Astrocyte (in vitro differentiated cells and primary cell): ENCODE measurements at places on chromosomes 6 and 20.

GRCh38 chr6:70672549-70672948 is 4.9 kb downstream of the SMAP1 start:
- no peak for DNase-seq

GRCh38 chr6:87407561-87407900 is 241 bp upstream of the CFAP206 start:
- DNase-seq: peak; percentile 18

DNA sequence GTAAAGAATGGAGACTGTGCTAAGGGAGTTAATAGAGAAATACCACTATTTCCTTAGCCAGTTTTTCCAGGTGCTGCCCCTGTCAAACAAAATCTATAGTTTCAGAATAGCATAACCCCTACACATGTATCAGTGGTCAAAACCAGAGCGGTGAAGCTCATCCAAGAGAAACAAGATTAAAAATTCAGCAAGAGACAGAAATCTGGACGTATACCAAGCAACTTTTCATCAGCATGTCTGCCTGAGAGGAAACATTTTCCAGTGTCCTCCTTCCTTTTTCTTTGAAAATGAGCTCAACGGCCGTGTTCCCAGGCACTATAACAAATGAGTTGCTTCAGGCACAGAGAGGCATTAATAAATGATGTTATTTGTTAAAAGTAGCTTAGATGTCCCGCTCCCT is 416.5 kb downstream of the BCKDHB start:
- DNase-seq: peak; percentile 84

GRCh38 chr6:106318851-106319250 is 6.7 kb downstream of the ATG5 start:
- DNase-seq: no peak

DNA sequence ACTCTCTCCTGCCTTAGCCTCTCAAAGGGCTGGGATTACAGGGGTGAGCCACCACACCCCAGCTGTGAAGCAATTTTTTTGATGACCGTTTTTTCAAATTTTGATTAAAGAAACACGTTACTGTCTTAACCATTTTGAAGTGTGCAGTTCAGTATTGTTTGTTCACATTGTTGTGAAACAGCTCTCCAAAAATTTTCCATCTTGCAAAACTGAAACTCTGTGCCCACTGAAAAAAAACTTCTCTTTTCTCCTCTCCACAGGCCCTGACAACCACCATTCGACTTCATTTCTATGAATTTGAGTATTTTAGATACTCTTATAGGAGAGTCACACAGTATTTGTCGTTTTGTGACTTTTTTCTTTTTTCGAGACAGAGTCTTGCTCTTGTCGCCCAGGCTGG is 53.9 kb downstream of the ECT2L start:
- no peak for DNase-seq

DNA sequence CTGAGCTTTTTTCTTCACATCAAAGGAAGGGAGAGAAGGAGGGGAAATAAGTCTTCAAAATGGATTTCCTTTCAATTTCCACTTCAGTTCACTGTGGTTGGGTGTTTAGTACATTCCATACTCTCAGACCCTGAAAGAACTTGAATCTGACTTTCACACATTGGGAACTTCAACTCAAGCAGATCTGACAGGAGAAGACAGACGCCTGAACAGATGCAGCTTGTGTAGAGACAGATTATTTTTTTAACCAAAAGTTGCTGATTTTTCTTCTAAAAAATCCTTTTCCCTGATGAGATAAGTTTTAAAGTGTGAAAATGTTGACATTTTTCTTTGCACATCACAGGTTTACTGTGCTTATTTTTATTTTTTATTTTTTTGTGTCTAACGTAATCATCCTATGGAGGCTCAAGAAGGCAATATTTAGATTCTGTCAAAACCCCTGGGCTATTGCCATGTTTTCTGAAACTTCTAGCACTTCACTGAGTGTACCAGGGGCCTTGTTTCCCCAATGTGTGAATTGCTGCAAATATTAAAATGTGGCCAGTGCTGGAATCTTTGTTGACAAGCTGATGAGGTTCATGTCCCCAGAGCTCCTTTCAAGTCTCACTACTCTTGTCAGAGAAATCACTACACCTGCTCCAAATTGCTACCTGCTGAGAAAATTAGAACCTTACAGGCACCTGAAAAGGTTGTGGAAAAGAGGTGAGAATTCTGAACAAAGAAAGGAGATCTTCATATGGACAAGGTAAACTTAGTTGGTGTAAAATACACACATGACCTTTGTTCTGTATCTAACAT is 214.8 kb upstream of the BTBD3 start:
- DNase-seq: no peak

DNA sequence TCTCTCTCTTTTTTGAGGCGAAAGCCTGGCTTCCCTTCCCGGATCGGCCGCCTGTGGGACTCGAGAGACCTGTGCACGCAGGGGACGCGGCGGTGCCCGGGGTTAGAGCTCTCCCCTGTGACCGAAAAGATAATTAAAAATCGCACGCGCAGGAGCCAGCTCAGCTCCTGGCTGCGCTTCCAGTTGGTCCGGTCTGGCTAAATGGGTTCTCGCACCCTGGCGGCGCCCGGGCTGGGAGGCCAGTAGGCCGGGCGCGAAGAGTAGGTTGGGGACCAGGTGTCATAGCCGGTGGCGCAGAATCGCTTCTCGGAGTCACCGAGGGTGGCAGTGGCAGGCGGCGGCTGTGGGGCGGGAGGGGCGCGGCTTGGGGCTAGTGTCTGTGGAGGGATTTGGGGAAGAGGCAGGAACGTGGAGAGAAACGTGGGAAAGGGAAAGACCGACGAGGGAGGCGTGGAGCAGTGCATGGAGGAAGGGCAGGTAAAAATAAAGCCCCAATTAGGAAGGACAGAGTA is 41.9 kb upstream of the SUPT3H start:
- peak; percentile 43 for DNase-seq

- DNase-seq: no peak
Observed at GRCh38 chr6:152426276-152426675, 210.9 kb downstream of the SYNE1 start.

DNA sequence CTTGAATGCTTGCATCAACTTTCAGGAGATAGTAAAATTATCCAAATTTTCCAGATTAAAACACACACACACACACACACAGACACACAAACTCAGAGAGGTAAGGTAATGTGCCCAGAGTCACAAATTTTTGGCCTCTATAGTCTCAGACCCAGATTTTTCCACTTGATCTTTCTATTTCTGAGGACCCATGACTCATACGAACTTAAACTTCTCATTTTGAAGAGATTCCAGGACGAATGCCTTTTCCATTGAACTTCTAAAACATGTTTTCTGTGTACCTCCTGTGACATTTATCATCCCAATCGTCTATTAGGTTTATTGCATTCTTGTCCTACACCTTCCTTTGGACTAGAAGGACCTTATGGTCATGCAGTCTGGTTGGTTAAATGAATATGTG is 172.9 kb upstream of the COL21A1 start:
- peak; percentile 36 for DNase-seq

- no peak for DNase-seq
Observed at GRCh38 chr20:57809661-57810172, 99.9 kb upstream of the PMEPA1 start.

DNA sequence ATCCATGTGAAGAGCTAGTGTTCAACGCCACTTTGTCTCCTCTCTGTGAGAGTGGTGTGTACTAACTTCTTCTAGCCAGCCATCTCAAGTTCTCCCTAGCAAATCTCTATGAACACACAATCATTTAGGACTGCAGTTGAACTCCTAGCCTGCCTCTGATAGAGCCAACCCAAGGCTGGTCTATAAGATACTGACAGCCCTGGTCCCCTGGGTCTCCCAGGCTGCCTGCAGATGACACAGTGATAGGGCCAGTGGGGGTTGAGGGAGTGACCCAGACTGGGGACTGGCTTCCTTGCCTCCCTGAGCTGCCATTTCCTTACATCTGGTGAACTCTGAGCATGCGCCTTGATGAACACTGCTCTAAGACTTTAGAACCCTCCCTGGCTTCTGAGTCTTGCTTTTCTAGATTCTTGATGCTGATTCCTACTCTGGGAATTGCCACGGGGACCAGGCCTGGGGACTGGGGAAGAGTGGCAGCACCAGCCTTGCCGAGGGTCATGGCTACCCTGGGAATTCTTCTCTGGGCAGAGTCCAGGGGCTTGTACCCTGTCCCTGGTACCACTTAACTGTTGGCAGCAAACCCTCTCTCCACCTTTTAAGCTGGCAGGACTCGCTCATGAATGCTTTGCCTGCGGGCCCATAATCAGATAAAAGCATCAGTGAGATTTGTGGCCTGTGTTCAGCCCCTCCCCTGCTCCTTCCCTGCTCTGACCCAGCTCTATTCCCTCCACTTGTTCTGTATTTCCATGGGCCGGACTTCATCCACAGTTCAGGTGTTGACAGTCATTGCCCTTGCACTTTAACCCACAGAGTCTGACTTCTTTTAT is 130.8 kb upstream of the CHD6 start:
- DNase-seq: no peak

DNA sequence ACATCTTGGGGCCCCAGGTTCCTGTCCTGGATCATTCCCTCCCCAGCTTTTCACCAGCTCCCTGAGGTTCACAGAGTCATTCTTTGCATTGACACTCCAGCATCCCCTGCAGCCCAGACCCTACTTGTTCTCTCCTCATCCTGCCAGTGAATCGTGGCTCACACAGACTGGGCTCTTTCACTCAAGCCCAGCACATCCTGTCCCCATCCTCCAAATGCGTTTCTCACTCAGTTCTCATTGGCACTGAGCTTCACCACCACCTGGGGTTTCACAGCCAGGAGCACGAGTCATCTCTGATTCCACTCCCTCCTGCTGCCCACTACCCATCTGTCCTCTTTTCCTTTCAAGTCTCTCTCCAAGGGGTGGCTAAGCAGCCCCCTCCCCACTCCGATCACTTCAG is 85.4 kb upstream of the NNAT start:
- DNase-seq: no peak

- DNase-seq: peak; percentile 73
Observed at GRCh38 chr6:139323511-139324300, 31.9 kb upstream of the TXLNB start.

DNA sequence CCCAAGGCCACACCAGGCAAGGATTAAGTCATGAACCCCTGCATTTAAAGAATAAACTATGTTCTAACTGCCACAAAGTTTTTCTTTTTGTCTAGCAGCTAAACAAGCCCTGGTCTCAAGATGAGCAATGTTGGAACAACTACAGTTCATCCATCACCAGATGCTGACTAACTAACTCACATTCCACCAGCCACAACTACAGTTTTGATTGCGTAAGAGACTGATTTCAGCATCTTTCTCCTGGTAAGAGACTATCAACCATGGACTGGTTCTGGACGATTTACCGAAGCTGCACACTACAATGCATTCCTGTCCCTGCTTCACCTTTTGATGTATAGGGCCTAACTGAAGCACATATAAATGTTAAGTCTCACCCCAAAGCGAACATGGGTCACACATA is 43.0 kb downstream of the F13A1 start:
- peak; percentile 0 for DNase-seq

GRCh38 chr6:130314271-130314670 is 51.5 kb upstream of the TMEM200A start:
- no peak for DNase-seq

DNA sequence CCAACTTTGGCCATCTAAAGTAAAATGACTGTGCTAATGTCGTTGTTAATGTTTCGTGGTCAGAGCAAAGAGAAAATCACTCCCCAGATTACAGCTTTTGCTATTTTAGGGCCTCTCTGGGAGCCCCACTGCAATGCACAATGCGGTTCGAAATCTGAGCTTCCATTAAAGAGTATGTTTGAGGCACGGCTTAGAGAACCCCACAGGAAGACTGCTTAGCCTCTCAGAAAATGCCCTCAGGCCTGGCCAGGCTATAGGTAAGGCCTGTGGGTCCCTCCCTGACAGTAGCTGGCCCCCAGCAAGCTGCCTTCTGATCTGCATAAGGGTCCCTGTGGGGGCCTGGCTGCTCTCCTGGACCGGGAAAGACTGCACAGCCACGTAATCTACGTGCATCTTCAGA is 274.6 kb downstream of the PTPRT start:
- DNase-seq: no peak

GRCh38 chr6:33628401-33628964 is 7.4 kb downstream of the ITPR3 start:
- DNase-seq: no peak

- DNase-seq: no peak
Observed at GRCh38 chr20:49395183-49395582, 87.3 kb downstream of the KCNB1 start.

GRCh38 chr20:48178633-48179032 is 393.4 kb upstream of the SULF2 start:
- DNase-seq: no peak

- no peak for DNase-seq
Observed at GRCh38 chr6:15296735-15297134, 50.9 kb downstream of the JARID2 start.

DNA sequence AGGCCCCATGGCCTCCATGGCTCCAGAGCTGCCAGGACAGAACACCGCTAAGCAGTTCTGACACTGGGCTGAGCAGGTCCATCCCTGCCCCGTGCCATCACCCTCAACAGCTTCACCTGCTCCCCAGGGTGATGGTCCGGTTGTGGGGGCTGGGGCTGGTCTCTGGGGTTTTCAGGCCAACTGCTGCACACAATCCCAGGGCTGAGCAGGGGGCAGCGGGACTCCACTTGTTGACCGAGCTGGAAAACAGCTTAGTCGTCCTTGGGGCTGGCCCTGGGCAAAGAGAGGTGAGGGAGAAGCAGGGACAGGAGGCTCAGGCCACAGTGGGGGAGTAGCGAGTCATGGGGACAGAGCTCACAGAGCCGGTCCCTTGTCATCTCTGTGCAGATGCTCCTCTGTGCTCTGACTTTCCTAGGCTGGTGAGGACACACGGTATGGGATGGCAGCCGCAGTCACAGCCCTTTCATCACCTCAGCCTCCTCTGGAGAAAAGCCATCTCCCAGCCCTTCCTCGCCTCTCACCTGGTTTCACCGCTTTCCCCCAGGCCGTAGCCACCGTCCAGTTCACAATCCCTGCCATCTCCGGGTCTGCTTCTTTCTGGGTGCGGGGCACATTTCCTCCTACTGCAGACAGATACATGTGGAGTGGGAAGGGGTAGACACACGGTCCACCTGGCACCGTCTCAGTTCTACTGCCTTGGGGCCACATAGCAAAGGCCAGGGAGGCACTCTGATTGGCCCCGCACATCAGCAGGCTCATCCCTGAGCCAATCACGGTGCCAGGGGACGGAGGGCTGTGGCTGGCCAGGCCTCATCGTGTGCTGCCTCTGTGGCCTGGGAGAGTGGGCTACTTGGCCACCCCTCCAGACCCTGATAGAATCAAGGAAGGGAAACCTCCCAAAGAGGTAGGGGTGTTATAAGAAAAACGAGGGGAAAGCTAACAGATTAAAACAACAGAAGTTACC is 19.1 kb downstream of the MDFI start:
- DNase-seq: no peak

DNA sequence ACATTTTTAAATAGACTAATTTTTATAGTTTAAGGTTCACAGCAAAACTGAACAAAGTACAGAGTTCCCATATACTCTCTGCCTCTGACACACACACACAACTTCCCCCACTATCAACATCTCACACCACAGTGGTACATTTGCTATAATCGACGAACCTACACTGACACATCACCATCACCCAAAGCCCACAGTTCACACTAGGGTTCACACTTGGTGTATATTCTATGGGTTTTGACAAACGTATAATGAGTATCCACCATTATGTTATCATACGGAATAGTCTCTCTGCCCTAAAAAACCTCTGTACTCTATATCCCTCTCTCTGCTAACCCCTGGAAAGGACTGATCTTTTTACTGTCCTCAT is 15.6 kb downstream of the TMEM30A start:
- DNase-seq: no peak
